ENCODE measurements at places on chromosomes 16 and 17. TPM values are rescaled to one million over a fixed set of nuclear protein-coding genes. Genes with fewer than 3 reads are reported as not detected.

The ARHGAP44 gene
- total RNA-seq, result not detected

The CCL4 gene
- 1,230 TPM for total RNA-seq

The C17orf107 gene
- total RNA-seq, result 1.8 TPM

The PPP1R27 gene
- total RNA-seq, result not detected

GRCh38 chr17:77403854-77404253, 263.1 kb downstream of the SEC14L1 start:
- H3K27me3 ChIP-seq, result no peaks in the 10 kb centered on the region
- peak overlapping the region; percentile 92 for H3K4me3 ChIP-seq
- H3K27ac ChIP-seq, result peak overlapping the region; percentile 92
- peaks cover 31% of the 10 kb centered on the region for H3K36me3 ChIP-seq
- peaks cover 91% of the 10 kb centered on the region for H3K4me1 ChIP-seq

DNA sequence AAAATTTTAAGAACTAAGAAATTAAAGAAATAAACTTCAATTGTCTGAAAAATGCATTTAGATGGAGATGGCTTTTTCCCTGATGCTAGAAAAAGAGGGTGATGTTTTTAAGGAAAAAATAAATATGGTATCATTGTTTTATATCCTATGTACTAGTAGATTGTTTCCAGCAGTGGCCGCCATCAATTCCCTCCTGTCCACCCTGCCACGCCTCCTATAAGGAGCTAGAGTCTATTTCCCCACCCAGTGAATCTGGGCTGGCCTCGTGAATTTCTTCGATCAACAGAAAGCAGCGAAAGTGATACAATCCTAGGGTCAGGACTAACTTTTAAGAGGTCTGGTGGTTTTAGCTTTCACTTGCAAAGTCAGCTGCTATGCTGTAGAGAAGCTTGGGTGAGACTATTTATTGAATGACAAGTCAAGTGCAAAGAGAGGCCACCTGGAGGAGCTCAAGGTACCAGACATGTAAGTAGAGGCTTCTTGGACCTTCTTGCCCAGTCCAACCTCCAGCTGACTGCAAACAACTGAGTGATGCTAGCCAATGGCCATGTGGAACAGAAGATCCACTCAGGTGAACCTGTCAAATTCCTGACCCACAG, 80.9 kb upstream of the MTMR4 start:
- H3K36me3 ChIP-seq, result no peaks in the 10 kb centered on the region
- no peaks in the 10 kb centered on the region for H3K4me1 ChIP-seq
- no peak overlapping the region for H3K4me3 ChIP-seq
- H3K27ac ChIP-seq, result no peak overlapping the region
- peaks cover 3% of the 10 kb centered on the region for H3K27me3 ChIP-seq

- H3K36me3 ChIP-seq, result peaks cover 11% of the 10 kb centered on the region
- no peak for DNase-seq
- H3K4me1 ChIP-seq, result no peaks in the 10 kb centered on the region
Measured at GRCh38 chr17:75474736-75475135, 18.3 kb downstream of the TMEM94 start.

DNA sequence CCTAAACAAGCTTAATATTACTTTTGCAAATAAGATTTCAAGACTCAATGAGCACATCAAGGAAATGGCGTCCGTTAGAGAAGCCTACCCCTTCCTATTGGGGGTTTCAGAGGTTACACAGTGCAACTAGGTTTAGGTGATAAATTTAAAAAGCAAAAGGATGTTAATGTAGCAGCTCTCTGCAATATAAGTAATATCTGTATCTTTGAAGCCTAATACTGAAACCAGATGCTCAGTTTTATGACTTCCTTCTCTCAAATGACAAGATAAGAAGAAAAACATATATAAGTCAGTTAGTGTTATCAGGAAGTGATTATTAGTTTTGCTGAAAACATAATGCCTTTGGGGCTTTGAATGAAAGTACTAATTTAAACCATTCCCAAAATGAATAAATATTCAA, 54.3 kb upstream of the MED13 start:
- H3K4me1 ChIP-seq, result no peaks in the 10 kb centered on the region
- peaks cover 2% of the 10 kb centered on the region for H3K27me3 ChIP-seq
- no peak overlapping the region for H3K27ac ChIP-seq
- peaks cover 1% of the 10 kb centered on the region for H3K36me3 ChIP-seq
- no peak overlapping the region for H3K4me3 ChIP-seq
- DNase-seq, result no peak

DNA sequence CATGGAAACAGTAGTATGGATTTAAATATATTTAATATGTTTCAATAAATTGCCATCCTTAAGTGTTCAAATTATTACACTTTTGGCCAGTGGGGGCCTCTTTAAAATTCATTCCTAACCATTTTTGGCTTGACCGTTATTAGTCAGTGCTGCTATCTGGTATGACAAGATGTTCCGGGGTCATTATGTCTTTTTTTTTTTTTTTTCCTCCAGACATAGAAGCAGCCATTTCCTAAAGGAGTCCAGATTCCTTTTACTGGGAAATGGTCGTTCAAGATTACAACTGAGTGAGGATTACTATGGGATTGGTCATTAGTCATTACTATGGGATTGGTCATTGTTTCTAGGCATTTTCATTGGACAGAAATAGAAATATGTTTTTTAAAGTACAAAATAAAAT, 53.4 kb downstream of the NF1 start:
- no peak for DNase-seq
- H3K36me3 ChIP-seq, result peaks cover 3% of the 10 kb centered on the region
- no peak overlapping the region for H3K4me3 ChIP-seq
- H3K27me3 ChIP-seq, result no peaks in the 10 kb centered on the region
- H3K27ac ChIP-seq, result no peak overlapping the region

DNA sequence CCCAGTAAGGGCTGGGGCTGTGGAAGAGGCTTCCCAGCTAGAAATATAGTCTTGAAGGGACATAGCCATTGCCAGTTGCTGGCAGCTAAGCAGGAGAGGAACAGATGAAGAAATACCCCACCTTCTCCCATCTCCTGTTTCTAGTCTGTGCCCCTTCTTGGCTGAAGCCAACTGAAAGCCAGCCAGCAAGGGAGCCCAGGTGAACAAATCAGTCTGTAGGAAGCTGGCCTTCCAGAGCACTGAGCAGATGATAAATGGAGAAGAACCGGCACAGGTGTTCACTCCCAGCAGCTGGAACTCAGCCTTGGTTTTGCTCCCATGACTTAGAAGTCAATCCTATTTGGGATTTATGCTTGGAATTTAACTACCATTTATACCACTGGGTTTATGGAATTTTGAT, 69.2 kb upstream of the DHX40 start:
- H3K27me3 ChIP-seq, result peaks cover 8% of the 10 kb centered on the region
- no peak overlapping the region for H3K27ac ChIP-seq
- no peaks in the 10 kb centered on the region for H3K4me1 ChIP-seq
- H3K36me3 ChIP-seq, result no peaks in the 10 kb centered on the region
- no peak overlapping the region for H3K4me3 ChIP-seq

DNA sequence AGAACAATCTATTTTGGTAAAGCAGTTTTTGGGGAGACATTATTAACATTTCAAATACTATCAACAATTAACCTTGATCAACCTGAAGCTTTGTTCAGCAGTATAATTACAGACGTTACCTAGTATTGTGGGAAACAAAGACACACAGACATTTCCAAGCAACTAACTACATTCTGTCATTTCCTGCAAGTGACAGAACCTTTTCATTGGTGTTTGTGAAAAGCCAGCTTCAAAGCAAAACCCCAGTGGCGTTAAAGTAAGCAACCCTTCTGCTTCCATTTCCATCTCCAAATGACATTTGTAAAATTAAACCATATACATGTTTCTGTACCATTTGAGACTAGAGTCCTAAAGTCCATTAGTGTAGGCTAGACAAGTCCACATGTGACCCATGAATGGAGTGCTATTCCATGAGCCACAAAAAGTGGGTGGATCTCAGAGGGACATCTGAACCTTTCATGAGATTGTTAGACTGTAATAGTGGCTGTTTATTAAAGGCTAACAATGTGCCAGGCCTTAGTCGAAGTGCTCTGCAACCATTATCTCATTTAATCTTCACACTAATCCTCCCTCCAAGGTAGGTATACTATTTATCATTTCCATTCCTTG, 101.2 kb downstream of the SSH2 start:
- H3K27me3 ChIP-seq, result no peaks in the 10 kb centered on the region
- H3K36me3 ChIP-seq, result peaks cover 3% of the 10 kb centered on the region
- no peak overlapping the region for H3K27ac ChIP-seq
- DNase-seq, result no peak
- no peak overlapping the region for H3K4me3 ChIP-seq

- H3K4me1 ChIP-seq, result peaks cover 39% of the 10 kb centered on the region
- H3K27ac ChIP-seq, result no peak overlapping the region
- no peak overlapping the region for H3K4me3 ChIP-seq
- H3K27me3 ChIP-seq, result peaks cover 10% of the 10 kb centered on the region
- DNase-seq, result no peak
- H3K36me3 ChIP-seq, result no peaks in the 10 kb centered on the region
Measured at GRCh38 chr17:48503747-48504146, 27.1 kb downstream of the HOXB1 start.

GRCh38 chr17:67534941-67535340, 157.9 kb downstream of the PITPNC1 start:
- H3K4me3 ChIP-seq, result no peak overlapping the region
- no peaks in the 10 kb centered on the region for H3K4me1 ChIP-seq

DNA sequence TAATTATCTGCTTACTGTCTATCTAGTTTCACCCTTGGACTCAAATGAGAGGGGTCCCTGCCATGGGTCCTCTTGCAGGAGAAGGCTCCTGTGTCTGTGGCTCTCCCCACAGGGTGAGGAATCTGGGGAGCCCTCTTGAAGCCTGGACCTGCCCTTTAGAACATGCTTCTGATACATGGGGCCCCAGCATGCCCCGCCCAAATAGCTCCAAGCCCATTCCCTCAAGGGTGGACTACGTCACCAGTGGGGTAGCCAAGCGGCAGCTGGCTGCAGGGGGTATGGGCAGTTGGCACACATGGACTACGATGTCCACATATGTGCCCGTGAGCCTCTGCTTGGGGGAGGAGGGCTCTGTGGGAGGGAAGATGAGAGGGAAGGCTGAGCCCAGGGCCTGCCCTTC, 39.3 kb downstream of the ARHGAP27 start:
- H3K36me3 ChIP-seq, result peaks cover 8% of the 10 kb centered on the region
- DNase-seq, result no peak
- H3K27me3 ChIP-seq, result peaks cover 1% of the 10 kb centered on the region
- peaks cover 19% of the 10 kb centered on the region for H3K4me1 ChIP-seq
- no peak overlapping the region for H3K27ac ChIP-seq

DNA sequence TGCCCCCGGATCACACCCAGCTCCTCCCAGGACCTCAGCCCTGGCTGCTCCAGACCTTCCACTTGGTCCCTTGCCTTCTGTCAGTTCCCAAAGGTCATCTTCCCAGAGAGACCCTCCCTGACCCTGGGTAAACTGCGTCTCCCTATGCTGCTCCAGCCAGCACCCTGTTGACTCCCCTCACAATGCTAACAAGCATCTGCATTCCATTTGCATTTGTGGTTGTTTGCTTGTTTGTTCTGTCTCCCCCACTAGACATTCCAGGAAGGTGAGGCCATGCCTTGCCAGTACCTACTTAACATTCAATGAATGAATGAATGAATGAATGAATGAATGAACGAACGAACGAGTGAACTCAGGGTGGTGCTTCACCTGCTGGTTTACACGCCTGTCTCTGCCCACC, 171.2 kb downstream of the WSCD1 start:
- H3K4me3 ChIP-seq, result no peak overlapping the region
- no peaks in the 10 kb centered on the region for H3K27me3 ChIP-seq
- no peaks in the 10 kb centered on the region for H3K4me1 ChIP-seq
- H3K36me3 ChIP-seq, result no peaks in the 10 kb centered on the region

DNA sequence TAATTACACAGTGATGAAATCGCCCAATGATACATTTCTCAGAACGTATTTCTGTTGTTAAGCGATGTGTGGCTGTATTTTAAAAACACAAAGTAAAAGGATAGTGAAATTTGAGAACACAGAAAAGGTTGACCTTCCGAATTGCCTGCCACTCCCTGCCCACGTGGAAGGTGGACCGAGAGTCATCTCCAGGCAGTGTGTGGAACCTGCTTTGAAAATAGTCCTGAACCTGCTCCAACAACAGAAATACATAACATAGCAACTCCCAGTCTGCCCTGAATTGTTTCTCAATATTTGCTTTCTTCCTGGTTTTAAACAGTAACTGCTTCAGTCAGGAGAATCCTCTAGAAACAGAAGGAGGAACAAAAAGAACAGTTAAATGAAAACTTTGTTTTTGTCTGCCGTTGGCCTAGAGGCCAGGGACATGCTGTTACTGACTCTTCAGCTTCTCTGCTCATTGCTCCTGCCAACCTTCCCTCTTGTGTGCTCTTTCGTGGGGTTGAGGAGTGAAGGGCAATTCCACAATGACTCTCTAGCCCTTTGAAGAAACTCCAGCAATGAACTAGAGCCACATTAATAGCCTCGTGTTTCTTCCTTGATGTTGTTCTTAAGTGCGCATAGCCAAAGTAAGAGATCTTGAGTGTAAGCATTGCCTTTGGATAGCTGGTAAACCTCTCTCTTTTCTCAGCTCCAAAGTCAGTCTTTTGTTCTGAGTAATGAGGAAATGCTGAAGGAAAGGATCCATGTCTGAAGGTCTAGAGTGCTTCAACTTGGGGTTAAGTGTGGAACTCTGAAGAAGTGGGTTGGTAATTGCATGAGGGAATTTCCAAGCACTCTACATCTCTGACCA, 452.5 kb upstream of the CCL2 start:
- peaks cover 6% of the 10 kb centered on the region for H3K27me3 ChIP-seq
- no peak overlapping the region for H3K27ac ChIP-seq
- no peak for DNase-seq
- no peaks in the 10 kb centered on the region for H3K4me1 ChIP-seq
- H3K36me3 ChIP-seq, result no peaks in the 10 kb centered on the region
- no peak overlapping the region for H3K4me3 ChIP-seq

GRCh38 chr16:19843371-19843770, 41.3 kb downstream of the GPRC5B start:
- H3K4me3 ChIP-seq, result no peak overlapping the region
- H3K36me3 ChIP-seq, result no peaks in the 10 kb centered on the region
- H3K27me3 ChIP-seq, result peaks cover 4% of the 10 kb centered on the region
- DNase-seq, result no peak
- no peak overlapping the region for H3K27ac ChIP-seq

DNA sequence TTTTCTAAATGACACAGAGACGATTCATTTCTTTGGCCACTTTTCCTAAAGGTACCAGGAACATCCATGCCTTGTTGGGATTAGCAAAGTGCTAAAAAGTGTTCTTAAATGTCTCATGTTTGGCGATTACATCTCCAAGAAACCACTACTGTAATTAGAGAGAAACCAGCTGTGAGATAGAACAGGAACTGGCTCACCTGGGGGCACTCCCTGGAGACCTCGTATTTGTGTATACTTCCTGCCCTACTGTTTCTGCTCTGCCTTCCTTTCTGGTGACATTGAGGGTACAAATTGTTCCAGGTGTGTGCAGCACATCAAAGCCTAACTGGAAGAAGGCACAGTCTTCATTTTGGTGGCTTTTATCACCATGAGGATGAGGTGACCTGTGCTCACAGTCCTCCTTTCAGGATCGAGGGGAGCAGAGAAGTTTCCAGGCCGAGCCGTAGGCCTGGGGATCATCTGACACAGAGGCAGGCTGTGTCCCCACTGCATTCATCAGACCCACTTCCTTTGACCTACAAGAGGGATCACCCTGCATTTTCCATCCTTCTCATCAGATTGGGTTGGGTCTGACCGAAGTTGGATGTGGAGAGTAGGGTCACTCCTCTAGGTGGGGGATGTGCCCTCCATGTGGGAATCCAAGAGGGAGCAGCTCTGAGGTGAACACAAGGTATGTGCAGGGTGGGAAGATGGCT, 23.7 kb downstream of the CCL4 start:
- no peak overlapping the region for H3K4me3 ChIP-seq
- H3K27me3 ChIP-seq, result peaks cover 8% of the 10 kb centered on the region
